ENCODE measurements at places on chromosomes 2 and 18.

- no peak for DNase-seq
These were observed 33.6 kb upstream of the CHRNA1 start for GRCh38 chr2:174797781-174798276.

DNA sequence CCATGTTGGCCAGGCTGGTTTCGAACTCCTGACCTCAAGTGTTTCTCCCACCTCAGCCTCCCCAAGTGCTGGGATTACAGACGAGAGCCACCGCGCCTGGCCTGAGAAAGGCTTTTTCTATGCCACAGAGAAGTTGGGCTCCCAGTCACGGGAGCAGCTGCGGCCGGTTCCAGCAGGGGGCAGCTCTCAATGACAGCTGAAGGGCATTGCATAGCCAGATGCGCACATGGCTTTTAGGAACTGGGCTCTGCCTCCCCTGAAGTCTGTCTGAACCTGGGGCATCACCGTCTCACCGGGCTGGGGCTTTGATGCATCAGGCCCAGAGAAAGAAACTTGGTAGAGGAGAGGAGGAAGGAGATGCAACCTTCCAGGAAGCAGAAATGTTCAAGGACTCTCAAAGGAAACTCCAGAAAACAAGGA, 84.2 kb upstream of the LAPTM4A start:
- peak; percentile 44 for DNase-seq

DNA sequence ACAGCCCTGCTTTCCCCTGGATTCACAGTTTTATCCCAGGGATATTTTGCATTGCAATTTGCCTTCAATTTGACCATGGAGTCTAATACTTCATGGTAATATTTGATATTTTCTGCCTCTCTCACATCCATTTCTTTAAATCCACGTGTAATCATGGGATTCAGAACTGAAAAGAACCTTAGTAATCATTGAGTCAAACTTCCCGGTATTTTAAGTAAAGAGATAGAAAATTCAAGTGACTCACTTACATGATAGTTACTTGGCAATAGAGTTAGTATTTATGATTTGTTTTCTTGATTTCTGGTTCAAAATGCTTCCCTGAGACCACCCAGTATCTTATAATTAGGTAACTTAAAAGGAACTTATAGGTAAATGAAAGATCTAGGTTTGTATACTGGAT, 33.7 kb upstream of the CDC42EP3 start:
- DNase-seq, result no peak

- no peak for DNase-seq
These were observed 378.1 kb upstream of the ATP5MC3 start for GRCh38 chr2:175559613-175560012.

DNA sequence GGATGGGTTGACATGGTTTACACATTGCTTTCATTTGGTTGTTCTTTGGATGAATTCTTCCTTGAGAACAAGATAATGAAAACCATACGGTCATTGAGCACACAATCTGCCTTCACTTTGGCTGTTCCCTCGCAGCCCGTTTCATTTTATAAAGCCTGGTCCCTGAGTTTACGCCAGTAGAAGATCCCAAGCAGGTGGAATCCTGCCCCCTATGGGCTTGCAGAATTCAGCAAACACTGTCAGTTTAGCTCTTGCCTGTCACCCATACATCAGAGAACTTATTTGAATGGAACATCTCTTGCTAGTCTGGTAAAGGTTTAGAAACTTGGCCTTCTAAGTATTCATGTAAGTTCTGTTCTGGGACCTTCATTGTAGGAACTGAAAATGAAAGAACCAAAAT, 666.4 kb upstream of the ZEB2 start:
- DNase-seq, result no peak

GRCh38 chr2:217802266-217802665, 200.5 kb downstream of the TNS1 start:
- no peak for DNase-seq

DNA sequence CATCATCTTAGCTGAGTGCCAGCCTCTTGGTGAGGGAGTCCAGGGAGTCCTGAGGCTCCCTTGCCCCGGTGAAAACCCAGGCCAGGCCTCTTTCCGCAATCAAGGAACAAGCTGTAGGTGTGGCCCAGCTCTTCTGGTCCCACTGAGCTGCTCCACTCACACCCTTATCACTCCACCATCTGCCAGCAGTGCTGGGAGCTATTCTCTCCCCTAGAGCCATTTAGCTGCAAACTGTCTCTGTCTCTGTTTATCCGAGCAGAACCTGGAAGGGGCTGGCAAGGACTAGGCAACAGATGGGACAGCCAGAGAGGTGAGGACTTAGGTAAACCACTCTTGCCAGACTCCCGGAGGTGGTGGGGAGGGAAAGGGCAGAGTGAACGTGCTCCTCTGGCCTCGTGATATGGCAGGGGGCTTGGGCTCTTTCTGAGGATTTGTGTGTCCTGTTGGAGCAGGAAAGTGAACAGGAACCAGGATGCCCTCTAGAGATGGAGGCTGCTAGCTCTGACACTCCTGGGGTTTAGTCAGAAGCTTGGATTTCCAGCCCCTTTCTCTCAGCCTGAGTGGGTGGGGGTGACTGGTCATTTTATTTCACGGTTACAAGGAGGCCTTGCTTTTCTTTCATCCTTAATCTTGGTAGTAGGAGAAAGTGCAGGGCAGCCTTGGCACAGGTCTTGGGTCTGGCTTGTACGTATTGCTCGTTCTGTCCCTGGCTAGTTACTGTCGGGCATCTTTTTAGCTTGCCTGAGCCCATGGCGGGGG, 19.6 kb downstream of the B3GNT2 start:
- DNase-seq, result no peak

GRCh38 chr2:160290598-160290997, 90.5 kb upstream of the ITGB6 start:
- no peak for DNase-seq

- DNase-seq, result no peak
These were observed 50.7 kb downstream of the CIB4 start for GRCh38 chr2:26590508-26590907.

- DNase-seq, result no peak
These were observed 30.7 kb upstream of the FOXI3 start for GRCh38 chr2:88483200-88483599.

DNA sequence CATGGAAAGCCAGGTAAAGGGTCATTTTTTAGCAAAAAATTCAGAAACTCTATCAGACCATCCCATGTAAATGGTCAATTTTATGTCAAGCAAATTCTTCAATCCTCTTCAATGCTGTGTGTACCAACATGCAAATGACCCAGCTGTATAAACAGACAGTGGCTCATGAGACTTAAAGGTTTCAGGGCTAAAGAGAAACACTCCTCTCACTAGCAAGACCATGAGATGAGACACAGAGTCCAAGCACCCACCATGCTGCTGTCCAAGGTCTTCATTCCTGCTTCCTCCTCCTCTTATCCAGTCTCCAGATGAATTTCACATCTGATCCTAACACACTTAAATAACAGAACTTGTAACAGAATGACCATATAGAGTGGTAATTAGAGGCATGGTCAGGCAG, 30.8 kb upstream of the ONECUT2 start:
- no peak for DNase-seq

- DNase-seq, result no peak
These were observed 101.0 kb downstream of the PTGR3 start for GRCh38 chr18:75107931-75108276.

- DNase-seq, result no peak
These were observed 371.7 kb upstream of the RND3 start for GRCh38 chr2:150859162-150859561.

DNA sequence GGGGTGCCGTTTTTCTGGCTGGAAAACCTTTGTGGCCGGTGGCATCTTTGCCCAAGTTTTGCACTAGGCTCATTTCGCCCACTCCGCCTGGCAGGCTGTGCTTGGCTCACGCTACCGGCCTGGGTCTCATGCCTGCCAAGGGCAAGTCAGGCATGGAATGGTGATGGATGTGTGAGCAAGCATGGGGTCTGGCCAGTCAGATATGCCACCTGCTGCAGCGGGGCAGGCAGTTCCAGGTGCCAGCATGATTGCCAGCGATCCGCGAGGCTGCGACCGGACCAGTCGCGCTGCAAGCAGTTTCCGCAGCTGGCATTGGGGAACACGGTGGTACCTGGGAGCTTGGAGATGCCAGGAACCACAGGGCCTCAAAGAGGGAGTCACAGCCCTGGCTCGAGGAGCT, 40.6 kb downstream of the TAF1B start:
- no peak for DNase-seq

DNA sequence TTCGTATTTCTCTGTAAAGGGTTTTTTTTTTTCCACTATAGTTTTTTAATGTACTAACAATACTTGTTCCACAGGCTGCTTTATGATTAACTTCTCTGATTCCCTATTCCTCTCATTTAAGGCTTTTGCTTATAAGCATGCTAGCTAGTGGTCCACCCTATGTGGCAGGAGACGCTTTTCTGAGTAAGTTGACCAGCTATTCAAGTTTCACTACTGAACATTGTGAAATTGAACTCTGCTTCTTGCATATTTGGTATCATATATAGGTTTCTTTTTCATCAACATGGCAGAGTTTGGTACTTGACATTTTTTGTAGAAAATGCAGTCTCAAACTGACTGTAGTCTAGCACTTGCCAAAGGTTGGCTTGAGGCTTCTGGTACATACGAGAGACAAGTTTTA, 74.2 kb downstream of the OTX1 start:
- no peak for DNase-seq

DNA sequence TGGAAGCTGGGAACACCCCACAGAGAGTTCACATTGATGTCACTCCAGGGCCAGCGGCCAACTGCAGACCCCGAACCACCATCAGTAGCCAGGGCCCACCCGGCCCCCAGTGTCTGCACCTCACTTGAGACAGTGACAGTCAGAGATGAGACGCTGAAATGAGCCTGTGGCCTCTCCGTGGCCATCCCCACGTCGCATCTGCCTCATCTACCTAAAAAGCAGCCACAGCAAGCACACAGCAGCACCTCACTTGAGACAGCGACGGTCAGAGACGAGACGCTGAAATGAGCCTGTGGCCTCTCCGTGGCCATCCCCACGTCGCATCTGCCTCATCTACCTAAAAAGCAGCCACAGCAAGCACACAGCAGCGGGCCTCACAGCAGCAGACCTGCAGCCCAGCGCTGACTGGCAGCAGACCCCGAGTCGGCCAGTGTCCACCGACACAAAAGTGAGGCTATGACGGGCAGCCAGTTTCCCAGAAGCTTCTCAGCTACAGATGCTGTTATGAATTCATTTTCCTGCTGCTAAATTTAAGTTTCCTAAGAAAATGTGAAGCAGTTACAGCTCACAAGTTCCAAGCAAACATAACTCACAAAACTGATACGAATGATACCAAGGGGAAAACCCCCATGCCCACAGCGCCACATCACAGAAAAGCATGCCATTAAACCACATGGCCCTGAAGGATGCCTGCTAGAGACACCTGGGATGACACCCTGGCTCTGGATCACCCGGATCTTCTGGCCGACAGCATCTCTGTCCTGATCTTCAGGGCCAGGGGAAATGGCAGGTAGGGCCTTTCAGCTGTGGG, 27.7 kb downstream of the SNORC start:
- DNase-seq, result no peak

- DNase-seq, result no peak
These were observed 9.7 kb downstream of the RHBDD1 start for GRCh38 chr2:226845386-226846116.

DNA sequence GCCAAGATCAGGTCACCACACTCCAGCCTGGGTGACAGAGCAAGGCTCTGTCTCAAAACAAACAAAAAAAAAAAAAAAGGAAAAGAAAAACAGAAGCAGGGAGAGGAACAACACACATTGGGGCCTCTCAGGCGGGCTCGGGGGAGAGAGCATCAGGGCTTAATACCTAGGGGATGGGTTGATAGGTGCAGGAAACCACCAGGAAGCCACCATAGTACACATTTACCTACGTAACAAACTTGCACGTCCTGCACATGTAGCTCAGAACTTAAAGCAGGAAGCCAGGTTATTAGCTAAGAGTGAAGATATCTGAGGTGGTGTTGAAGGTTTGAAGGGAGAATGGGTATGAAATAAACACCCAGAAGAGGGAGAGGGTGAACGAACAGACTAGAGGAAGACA, 81.0 kb upstream of the PMAIP1 start:
- no peak for DNase-seq

DNA sequence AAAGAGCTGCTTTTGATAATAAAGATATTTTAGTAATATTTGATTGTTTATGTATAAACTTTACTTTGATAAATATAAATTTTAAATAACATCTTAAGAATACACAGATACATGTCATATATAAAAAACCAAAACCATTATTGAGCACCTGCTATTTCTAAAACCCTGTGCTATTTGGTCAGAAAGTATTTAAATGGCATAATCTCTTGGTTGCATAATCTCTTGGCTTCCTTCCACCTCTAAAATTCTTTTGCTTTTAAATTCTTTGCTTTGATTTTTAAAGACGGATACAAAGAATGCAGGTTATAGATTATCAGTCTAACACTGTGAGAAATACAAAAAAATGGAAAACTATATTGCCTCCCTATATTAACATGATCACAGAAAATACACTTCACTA, 36.9 kb downstream of the ACMSD start:
- DNase-seq, result no peak

GRCh38 chr2:152440460-152440859, 105.5 kb downstream of the FMNL2 start:
- no peak for DNase-seq

DNA sequence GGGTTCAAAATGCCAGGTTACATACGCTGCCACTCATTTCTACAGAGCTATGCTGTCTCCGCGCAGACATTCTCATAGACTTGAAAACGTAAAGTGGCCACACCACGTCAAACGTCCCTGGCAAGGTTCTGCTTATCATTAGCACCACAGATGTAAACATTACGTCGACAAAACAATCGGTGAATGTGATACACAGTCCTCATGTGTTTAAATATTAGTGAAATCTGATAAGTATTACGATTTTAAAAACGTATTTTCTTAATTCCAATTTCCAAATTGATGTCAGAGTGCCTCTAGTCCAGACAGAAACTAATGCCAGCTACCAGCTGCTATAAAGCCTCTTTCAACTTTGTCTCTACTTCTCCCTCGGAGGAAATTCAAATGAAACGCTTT, 1.2 kb downstream of the STK17B start:
- no peak for DNase-seq

GRCh38 chr2:128198656-128199055, 107.7 kb downstream of the UGGT1 start:
- no peak for DNase-seq

- DNase-seq, result no peak
These were observed 296.9 kb upstream of the HS6ST1 start for GRCh38 chr2:128615571-128615970.

DNA sequence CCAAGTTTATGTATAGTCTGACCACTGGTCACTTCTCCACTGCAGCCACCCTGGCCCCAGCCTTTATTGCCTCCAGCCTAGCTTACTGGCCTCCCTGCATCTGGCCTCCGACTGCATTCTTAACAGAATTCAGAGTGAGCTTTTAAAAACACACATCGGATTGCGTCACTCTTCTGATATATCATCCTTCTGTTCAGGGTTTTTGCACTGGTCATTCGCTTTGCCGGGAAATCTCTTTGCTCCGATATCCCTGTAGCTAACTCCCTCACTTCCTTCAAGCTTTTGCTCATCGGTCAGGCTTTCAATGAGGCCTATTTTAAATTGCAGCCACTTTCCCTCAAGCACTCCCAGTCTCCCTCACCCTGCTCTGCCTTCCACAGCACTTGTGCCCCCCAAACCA, 101.6 kb upstream of the DLX2 start:
- DNase-seq, result no peak

Measured in left ventricle myocardium inferior (tissue), 1 donor.